ENCODE measurements at places on chromosomes 3 and 15. TPM values are rescaled to one million over a fixed set of nuclear protein-coding genes. Genes with fewer than 3 reads are reported as not detected.

The BMF gene
- 31.0 TPM for total RNA-seq

The SLC22A14 gene
- 0.45 TPM for total RNA-seq

The RTP1 gene
- not detected for total RNA-seq

The IMPG2 gene
- 0.26 TPM for total RNA-seq

The ZBTB47 gene
- total RNA-seq = 9.3 TPM

The PLSCR1 gene
- total RNA-seq = 178 TPM

The SECISBP2L gene
- 52.5 TPM for total RNA-seq

The C3orf62 gene
- 4.8 TPM for total RNA-seq

The FGF7 gene
- 0.26 TPM for total RNA-seq

DNA sequence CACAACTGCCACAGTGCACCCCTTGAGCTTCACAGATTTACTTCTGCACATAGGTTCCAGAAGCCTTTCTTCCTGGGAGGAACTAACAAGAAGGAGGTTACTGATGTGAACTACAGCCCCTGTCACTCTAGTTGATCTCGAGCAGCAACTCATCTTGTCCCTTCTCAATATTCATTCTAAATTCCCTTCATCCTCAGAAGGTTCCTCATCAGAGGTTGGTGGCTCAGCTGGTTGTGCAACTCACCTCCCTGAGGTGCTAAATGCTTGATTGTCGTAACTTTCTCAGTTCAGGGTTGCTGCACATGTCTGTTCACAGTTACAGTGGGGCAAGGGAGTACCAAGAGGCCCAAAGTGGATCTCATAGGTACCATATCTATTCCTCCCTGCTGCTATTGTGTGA is 5.7 kb upstream of the A4GNT start:
- no peak for DNase-seq

GRCh38 chr3:32325927-32326326 is 65.7 kb upstream of the CMTM7 start:
- peak; percentile 13 for DNase-seq

DNA sequence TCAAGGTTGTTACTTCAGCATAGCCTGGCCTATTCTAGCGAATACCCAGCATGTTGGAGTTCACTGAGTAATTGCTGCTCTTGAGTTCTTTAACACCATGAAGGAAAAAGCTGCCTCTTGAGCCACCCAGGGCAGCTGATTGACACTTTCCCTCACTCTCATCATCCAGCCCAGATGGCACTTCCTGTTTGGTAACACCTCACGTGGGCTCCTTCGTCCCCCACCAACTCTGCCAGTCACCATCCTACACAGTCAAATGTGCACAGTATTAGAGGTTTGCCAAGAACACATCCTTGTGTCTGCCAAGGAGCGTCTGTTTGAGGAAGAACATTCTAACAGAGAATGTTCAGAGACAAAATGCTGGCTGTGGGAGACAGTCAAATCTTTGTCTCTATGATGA is 266.3 kb downstream of the RPLP1 start:
- DNase-seq = no peak

- DNase-seq = peak; percentile 7
Measured at GRCh38 chr3:183895296-183895695, 10.6 kb upstream of the PARL start.

- no peak for DNase-seq
Measured at GRCh38 chr15:76347482-76348055, 11.0 kb downstream of the ISL2 start.

DNA sequence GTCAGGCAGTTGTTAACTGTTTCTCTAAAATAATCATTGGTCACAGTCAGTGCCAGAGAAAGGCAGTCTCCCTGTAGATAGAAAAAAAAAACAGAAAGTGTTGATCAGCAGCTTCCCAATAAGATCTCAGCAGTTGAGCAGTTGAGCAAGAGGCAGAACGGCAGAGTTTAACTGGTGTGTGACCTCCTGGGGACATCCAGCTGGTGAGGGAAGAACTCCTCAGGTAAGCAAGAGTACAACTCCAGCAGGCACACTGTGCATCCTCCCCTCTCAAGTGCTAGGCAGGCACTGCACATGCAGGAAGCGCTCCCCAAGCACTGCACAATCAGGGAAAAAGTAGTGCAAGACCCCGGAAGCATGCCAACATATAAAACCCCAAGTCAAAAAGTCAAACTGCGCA is 1287.2 kb downstream of the NSUN3 start:
- DNase-seq = no peak

DNA sequence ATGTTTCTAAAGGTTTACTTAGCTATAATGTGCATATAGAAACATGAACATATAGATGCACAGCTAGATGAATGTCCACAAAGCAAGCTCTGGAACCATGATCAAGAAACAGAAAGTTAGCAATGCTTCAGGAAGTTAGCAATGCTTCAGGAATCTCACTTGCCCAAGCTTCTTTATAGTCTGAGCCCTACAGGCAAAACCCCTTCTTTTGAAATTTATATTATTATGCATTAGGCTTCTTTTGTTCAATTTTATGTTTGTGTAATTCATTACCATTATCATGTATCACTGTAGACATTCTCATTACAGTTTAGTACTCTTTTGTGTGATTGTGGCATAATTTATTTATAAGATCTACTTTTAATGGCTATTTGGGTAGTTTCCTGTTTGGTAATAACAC is 286.4 kb upstream of the BCHE start:
- peak; percentile 31 for DNase-seq

DNA sequence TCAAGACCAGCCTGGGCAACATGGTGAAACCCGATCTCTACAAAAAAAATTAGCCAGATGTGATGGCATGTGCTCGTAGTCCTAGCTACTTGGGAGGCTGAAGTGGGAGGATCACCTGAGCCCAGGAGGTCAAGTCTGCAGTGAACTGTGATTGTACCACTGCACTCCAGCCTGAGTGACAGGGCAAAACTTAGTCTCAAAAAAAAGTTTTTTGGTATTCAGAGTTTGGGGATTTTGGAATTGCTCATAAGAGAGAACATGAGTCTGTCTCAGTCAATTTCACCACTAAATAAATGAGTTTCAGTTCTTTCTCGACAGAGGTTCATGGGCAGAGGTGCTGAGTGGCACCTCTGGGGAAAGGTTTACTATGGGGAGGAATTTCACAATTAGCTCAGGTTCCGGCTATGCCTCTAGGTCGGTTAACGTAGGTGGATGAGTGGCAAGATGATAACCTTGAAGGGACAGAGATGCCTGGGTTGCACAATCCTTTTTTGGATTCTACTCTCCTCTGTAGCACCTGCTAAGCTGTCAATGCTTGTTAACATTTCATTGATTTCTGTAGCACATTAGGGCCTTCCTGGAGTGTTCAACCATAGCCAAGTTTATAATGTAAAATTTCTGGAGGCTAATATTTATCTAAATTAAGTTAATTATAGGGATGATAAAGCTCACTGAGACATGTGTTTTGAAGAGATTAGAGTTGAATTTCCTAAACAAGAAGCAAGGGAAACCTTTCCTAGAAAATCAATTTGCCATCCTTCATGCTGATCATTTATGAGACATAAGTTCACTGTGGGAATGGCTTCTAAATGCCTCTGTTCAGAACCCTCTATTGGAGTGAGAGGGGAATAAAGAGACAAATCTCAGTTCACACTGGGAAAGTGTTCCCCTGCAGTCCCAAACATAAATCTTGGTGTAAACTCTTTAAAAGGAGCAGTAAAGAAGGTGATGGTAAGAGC is 37.4 kb upstream of the DCP1A start:
- DNase-seq = no peak

- no peak for DNase-seq
Measured at GRCh38 chr3:58334506-58334884, 1.8 kb downstream of the PXK start.
